Hepatocyte (in vitro differentiated cells): ENCODE measurements at places on chromosomes 11 and 22. TPM values are rescaled to one million over a fixed set of nuclear protein-coding genes. Genes with fewer than 3 reads are reported as not detected.
A peak's percentile ranks its signal among the peaks of the same experiment; 100 is the strongest.

IL18BP gene
- 2.4 and 2.8 TPM in 2 replicates for total RNA-seq

GRCh38 chr11:63663809-63664208 lies 7.4 kb downstream of the ATL3 start:
- no peaks in the 10 kb centered on the region for H3K4me1 ChIP-seq
- H3K27me3 ChIP-seq, result no peaks in the 10 kb centered on the region
- H3K27ac ChIP-seq, result no peak overlapping the region
- H3K36me3 ChIP-seq, result no peaks in the 10 kb centered on the region
- no peak overlapping the region for H3K4me3 ChIP-seq

NCF4 gene
- 0.37 and 1.5 TPM in 2 replicates for total RNA-seq

DNA sequence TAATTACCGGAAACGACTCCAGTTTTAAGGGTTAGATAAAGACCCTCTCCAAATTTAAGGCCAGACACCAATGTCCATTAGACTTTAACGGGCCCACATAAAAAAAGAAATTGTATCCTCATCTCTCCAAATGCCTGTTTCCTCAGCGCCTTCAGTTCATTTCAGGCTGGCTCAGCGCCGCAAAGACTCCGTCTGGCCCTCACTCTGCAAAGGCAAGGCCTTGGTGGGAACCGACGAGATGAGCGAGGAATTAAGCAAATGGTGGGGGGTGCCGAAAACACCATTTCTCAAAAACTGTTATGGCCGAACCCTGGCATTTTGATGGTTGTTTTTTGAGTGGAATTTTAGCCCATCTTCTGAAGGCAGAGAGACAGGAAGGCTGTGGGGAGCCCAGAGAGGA lies 15.7 kb downstream of the MN1 start:
- no peaks in the 10 kb centered on the region for H3K36me3 ChIP-seq
- H3K4me3 ChIP-seq, result no peak overlapping the region
- no peak for DNase-seq
- H3K27ac ChIP-seq, result peak overlapping the region; percentile 42

DNA sequence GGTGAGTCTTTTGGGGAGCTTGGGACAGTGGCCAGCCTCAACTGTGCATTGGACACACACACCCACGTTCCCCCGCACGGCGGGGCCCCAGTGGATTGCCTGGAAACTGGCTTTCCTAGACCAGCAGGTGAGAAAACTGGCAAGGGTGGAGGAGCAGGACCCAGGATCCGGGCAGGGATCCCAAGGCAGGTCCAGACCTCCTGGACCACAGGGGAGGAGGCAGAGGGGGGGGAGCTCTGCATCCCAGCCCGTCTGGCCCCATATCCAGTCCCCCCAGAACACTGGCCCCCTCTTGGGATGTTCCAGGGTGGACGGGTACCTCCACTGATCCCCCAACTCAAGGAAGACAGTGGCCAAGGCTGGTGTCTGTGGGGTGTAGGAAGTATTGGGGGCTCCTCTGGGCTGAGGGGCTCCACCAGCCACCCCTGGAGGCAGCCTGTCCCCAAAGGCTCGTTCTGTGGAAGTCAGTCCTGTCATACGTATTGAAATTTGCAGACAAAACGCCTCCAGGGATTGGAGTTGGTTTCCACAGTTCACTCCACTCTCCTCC lies 89.3 kb upstream of the LINC01488 start:
- no peaks in the 10 kb centered on the region for H3K36me3 ChIP-seq
- no peaks in the 10 kb centered on the region for H3K27me3 ChIP-seq
- no peak overlapping the region for H3K27ac ChIP-seq
- H3K4me3 ChIP-seq, result no peak overlapping the region

- H3K4me1 ChIP-seq, result no peaks in the 10 kb centered on the region
- peaks cover 9% of the 10 kb centered on the region for H3K27me3 ChIP-seq
- no peak overlapping the region for H3K27ac ChIP-seq
- H3K4me3 ChIP-seq, result no peak overlapping the region
Measured at GRCh38 chr11:17452668-17453067, 24.0 kb downstream of the ABCC8 start.

DNA sequence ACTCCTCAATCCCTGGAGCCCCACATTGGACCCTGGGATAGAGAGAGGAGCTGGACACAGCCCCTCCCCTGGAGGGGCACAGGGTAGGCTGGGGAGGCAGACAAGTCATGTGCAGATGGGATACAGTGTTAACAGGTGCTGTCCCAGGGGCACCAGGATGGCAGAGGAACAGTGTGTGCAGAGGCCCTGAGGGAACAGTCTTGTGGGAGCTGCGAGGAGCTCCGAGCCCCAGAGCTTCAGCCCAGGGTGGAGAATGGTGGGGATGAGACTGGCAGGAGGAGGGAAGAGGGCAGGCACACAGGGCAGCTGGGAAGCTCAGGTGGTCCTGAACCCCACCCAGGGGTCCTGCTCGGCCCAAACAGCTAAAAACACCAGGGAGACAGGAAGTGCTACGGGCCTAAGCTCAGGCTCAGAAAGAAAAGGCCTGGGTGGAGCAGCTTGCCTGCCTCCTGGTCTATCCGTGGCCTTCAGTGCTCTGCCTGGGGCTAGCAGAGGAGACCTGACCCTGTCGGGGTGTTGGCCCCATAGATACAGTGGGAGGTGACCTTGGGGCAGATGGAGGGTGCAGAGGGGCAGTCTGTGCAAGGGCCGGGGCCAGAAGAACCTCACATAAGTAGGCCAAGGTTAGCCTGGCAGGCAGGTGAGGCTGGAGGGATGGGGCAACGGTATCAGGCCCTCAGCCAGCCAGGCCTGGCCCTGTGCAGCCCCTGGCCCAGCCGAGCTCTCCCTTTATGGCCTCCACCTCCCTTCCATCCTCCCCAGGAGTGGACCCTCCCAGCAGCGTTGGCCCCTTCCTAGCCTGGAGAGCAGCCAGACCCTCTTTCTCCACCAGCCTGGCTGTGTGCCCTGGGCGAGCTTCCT lies 15.4 kb downstream of the CAPN5 start:
- no peak overlapping the region for H3K4me3 ChIP-seq
- H3K36me3 ChIP-seq, result no peaks in the 10 kb centered on the region
- no peak overlapping the region for H3K27ac ChIP-seq
- DNase-seq, result no peak
- H3K4me1 ChIP-seq, result peaks cover 19% of the 10 kb centered on the region
- no peaks in the 10 kb centered on the region for H3K27me3 ChIP-seq

- peaks cover 28% of the 10 kb centered on the region for H3K27me3 ChIP-seq
- peak; percentile 53 for DNase-seq
- no peak within 1 kb of the TSS for H3K27ac ChIP-seq
- peak within 1 kb of the TSS; percentile 29 for H3K4me3 ChIP-seq
- H3K4me1 ChIP-seq, result peaks cover 34% of the 10 kb centered on the region
Measured at GRCh38 chr22:50269970-50270665, at the start of gene MAPK11. Gene MAPK11, minus strand, starts transcription at chr22:50270380. Its CDS starts 88 bp downstream, at chr22:50270292.

GRCh38 chr11:127074151-127074761 lies 73.7 kb upstream of the KIRREL3 start:
- H3K36me3 ChIP-seq, result no peaks in the 10 kb centered on the region
- H3K4me1 ChIP-seq, result no peaks in the 10 kb centered on the region
- no peak overlapping the region for H3K4me3 ChIP-seq
- H3K27me3 ChIP-seq, result peaks cover 23% of the 10 kb centered on the region

- no peak overlapping the region for H3K4me3 ChIP-seq
- no peak for DNase-seq
- H3K4me1 ChIP-seq, result no peaks in the 10 kb centered on the region
Measured at GRCh38 chr11:79942090-79942489, 501.3 kb upstream of the TENM4 start.

GRCh38 chr22:23180893-23181720 lies 798 bp downstream of the BCR start:
- DNase-seq, result no peak
- peak overlapping the region; percentile 82 for H3K4me3 ChIP-seq
- peak overlapping the region; percentile 77 for H3K27ac ChIP-seq
- H3K27me3 ChIP-seq, result no peaks in the 10 kb centered on the region

DNA sequence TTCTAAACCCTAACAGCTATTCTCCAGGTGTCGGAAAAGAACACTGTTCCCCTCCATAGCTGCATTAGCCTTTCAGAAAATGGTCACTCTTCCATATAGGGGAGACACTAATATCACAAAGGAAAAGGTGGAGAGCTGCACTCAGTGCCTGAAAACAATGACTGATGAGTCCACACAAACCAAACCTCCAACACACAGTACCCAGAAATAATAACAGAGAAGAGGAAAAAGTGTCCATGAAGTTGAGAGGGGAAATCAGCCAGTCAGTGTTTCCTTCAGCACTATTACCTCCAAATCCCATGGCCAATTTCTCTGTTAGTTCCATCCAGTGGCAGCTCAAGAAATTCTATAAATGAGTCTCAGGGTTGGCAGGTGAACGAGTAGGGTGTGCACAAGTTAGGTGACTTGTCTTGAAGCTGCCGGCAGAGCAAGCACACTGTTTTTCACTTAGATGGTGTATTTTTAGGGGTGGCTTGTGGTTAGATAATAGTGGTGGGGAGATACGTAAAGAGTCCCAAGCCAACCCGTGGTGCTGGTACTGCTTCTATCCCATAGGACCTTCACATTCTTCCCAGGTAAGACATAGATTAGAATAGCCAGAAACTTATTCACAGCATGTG lies 84.5 kb upstream of the CHRM4 start:
- H3K4me3 ChIP-seq, result no peak overlapping the region
- DNase-seq, result no peak
- no peak overlapping the region for H3K27ac ChIP-seq
- H3K27me3 ChIP-seq, result no peaks in the 10 kb centered on the region
- H3K4me1 ChIP-seq, result peaks cover 12% of the 10 kb centered on the region

GRCh38 chr11:7080900-7081299 lies 7.9 kb upstream of the RBMXL2 start:
- no peak for DNase-seq
- H3K36me3 ChIP-seq, result no peaks in the 10 kb centered on the region
- no peaks in the 10 kb centered on the region for H3K27me3 ChIP-seq
- H3K4me1 ChIP-seq, result peaks cover 3% of the 10 kb centered on the region
- no peak overlapping the region for H3K27ac ChIP-seq

DNA sequence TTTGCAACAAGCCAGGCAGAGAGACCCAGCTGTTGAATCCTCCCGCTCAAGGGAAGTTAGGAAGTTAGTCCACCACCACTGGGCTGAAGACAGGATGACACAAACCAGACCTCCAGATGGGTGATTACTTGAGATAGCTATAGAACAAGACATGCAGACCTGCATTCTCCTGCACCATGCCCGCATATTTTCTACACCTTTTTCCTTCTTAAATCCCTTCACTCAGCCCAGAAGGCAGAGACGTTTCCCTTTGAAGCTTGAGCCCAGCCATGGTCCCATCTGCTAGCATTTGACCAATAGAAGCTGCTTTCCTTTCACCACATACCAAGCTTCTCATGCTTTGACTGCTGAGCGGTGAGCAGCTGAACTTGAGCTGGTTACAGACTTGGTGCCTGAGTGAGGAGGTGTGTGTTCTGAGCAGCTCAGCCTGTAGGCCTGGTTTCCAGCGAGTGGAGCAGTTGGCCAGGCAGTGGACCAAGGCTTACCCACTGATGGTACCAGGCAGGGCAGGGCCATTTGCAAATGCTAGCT lies 29.2 kb upstream of the CBX6 start:
- H3K4me3 ChIP-seq, result no peak overlapping the region
- DNase-seq, result peak; percentile 28
- no peaks in the 10 kb centered on the region for H3K4me1 ChIP-seq
- H3K36me3 ChIP-seq, result no peaks in the 10 kb centered on the region

OR10A4 gene
- total RNA-seq, result not detected in 2 replicates

C1QTNF4 gene
- 0.32 and 0.73 TPM in 2 replicates for total RNA-seq

RAB3IL1 gene
- total RNA-seq, result 9.1 and 10.8 TPM in 2 replicates
